Erythroblast (primary cell): ENCODE measurements at places on chromosomes 6 and 20.
A peak's percentile ranks its signal among the peaks of the same experiment; 100 is the strongest.

- no peak for DNase-seq
Measured at GRCh38 chr6:11514672-11515071, 22.9 kb upstream of the TMEM170B start.

DNA sequence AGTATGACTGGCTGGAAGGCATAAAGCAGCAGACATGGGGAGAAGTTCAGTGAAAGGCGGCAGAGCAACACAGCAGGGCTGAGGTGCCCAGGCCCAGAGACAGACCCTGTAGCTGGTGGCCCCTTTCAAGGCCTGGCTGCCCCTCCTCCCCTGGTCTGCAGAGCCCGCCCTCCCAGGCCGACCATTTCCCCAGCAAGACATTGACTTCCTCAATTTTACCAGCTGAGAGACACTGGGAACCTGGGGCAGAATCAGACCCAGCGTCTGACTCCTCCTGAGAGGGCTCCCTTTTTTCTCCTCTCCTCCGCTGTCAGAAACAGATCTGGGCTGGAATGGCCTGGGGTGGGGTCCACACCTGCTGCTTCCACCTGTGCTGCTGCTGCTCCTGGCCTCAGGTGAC is at the start of gene TREML4:
Gene TREML4, plus strand, starts transcription at position 254 of the 400 bp plus-strand sequence. Its CDS starts 79 bp downstream, at position 333.
- peak; percentile 35 for DNase-seq

GRCh38 chr6:54299542-54300269 is 8.5 kb upstream of the TINAG start:
- no peak for DNase-seq

GRCh38 chr20:4070323-4071177 is 55.2 kb upstream of the RNF24 start:
- DNase-seq: no peak

GRCh38 chr6:87421576-87421975 is 13.8 kb downstream of the CFAP206 start:
- DNase-seq: no peak

- no peak for DNase-seq
Measured at GRCh38 chr6:7805850-7806214, 79.9 kb downstream of the BMP6 start.

GRCh38 chr20:20417876-20418676 is 50.2 kb downstream of the INSM1 start:
- DNase-seq: no peak

DNA sequence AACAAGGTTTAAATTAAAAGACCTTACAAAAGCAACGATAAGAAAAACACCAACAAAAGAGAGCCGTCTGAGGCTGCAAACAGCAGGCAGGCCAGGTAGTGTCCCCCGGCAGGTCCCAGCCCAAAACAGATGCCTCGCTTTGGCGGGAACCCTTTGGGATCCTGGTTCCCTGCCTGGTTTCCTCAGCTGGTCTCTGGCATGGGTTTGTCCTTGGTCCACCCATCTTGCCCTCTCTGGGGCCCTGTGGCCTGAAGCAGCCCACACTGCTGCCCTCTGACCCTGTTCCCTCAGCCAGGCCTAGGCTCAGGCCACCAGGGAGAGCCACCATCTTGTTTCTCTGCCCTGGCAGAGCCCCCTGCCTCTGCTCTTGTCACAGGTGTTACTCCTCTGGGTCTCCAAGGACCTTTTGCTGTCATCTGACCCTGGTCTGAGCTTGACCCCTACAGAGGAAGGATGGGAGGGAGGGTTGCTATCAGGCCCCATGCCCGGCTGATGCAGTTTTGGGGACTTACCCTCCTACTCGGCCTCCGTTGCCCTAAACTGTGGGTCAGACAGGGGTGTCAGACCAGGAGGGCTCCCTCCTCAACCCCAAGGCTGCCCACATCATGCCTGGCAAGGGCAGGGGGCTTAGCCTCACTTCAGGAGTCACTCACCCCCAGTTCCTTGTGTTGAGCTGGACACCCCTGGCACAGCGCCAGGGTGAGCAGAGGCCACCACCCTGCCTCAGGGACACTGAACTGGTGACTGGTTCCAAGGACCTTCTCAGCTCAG is 30.6 kb upstream of the GRM4 start:
- DNase-seq: peak; percentile 23

GRCh38 chr6:17276766-17277165 is 4.4 kb upstream of the RBM24 start:
- no peak for DNase-seq

GRCh38 chr20:44644667-44645131 is 6.8 kb downstream of the ADA start:
- DNase-seq: no peak

- DNase-seq: no peak
Measured at GRCh38 chr6:168289571-168289962, 30.0 kb downstream of the DACT2 start.

DNA sequence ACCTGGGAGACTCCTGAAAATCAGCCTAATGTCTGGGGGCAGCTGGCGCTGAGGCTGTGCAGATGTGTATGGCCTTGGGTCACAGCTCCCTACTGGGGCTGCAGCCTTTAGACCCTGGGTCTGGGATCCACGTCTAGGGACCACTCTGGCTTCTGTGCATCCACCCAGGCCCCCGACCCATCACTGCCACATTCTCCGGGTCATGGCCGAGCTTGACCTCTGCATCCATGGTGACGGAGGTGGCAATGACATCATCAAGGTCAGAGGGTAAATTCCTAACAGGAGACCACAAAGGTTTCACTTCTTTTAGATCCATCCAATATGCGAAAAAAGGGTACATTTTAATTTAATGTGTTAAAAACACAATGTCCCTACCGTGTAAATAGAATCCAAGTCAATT is 14.5 kb upstream of the PCMTD2 start:
- DNase-seq: no peak

GRCh38 chr6:17388365-17388764 is 5.0 kb upstream of the CAP2 start:
- no peak for DNase-seq

DNA sequence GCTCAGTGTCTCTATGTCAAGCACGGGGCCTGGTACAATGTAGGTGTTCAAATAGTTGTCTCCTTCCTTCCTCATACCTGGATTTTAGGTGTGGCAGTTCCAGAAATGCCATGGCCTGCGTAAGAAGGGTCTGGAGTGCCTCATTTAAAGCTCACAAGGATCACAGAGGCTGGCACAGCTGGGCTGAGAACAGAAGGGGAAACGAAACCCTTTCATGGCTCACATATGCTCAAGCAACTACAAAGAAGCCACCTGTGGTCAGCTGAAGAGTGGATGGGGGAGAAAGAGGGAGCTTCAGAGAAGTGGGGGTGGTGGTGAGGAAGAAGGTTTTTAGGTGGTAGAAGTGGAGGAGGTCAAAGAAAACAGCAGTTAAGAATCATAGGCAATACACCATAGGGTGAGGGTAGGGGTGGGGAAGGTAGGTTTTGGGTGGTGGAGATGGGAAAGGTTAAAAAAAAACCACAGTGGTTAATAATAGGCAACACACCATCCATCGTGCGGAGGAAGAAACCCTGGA is 17.0 kb upstream of the TOP1 start:
- DNase-seq: no peak
